ENCODE measurements at places on chromosomes 4 and X.

DNA sequence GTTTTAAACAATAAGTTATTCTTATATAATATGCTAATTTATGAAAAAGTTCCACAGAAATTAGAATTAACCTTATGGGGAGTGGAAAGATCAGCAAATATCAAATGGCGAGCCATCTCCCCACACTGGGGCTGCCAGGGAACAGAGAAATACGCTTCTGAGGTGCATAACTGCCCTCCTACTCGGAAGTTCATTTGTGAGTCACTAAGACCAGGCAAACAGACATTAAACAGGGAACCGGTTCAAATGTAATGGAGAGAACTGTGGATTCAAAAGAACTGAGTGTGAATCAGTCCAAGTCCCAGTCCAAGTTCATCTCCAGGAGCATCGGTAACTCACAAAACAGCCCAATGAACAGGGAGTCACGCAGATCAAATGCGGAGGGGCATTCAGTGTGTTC lies 11.4 kb upstream of the S100G start:
- no peak for DNase-seq

DNA sequence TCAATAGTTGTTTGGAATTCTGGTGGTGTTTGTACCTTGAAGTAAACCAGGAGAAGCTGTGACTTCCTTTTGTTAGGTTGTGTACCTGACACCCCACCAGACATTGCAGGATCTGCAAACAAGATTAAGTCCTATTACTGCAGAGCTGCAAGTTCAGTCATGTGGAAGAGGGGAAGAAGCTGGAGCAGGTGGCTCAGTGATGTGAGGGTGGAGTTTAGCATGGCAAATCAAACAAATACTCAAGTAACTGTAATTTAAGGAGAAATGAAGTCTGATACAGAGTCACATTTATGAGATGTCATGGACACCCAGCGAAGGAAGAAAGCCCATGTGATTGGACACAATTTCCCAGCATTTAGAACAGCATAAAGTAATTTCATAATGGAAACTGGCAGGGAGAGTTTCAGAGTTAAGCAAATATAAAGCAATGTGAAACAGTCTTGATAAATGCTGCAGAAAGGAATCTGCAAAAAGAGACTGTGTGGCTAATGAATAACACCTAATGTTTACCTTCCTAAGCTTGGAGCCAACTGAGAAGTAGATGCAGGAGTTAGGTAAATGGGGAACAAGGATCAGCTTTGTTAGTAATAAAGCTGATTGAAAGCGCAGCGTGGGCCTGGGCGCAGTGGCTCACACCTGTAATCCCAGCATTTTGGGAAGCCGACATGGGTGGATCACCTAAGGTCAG lies 249.1 kb downstream of the GBA3 start:
- DNase-seq: no peak

DNA sequence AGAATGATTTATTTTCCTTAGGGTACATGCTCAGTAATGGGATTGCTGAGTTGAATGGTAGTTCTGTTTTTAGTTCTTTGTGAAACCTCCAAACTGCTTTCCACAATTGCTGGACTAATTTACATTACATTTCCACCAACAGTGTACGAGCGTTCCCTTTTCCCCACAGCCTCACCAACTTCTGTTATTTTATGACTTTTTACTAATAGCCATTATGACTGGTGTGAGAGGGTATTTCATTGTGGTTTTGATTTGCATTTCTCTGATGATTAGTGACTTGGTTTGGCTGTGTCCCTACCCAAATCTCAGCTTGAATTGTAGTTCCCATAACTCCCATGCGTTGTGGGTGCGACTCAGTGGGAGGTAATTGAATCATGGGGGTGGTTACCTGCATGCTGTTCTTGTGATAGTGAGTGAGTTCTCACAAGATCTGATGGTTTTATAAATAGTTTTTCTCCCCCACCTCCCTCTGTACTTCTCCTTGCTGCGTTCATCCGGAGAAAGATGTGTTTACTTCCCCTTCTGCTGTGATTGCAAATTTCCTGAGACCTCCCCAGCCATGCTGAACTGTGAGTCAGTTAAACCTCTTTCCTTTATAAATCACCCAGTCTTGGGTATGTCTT lies 95.1 kb downstream of the GBA3 start:
- DNase-seq: no peak

- no peak for DNase-seq
Measured at GRCh38 chr4:15495621-15496020, 25.9 kb downstream of the CC2D2A start.

DNA sequence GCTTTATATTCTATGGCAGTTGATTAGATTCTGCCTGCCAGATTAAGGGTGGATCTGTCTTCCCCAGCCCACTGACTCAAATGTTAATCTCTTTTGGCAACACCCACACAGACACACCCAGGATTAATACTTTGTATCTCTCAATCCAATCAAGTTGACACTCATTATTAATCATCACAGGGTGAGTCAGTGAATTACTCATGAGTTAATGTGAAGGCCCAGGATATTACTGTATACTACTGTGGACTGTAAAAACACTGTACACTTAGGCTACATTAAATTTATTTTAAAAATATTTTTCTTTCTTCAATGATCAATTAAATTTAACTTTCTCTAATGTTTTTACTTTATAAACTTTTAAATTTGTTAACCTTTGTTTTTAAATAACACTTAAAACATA lies 87.7 kb downstream of the NAP1L3 start:
- DNase-seq: no peak

DNA sequence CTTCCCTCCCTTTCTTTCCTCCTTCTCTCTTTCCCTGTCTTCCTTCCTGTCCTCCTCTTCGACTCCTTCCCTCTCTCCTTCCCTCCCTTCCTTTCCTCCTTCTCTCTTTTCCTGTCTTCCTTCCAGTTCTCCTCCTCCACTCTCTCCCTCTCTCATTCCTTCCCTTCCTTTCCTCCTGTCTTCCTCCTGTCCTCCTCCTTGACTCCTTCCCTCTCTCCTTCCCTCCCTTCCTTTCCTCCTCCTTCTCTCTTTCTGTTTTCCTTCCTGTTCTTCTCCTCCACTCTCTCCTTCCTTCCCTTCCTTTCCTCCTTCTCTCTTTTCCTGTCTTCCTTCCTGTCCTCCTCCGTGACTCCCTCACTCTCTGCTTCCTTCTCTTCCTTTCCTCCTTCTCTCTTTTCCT lies 5.3 kb upstream of the PUDP start:
- DNase-seq: no peak

DNA sequence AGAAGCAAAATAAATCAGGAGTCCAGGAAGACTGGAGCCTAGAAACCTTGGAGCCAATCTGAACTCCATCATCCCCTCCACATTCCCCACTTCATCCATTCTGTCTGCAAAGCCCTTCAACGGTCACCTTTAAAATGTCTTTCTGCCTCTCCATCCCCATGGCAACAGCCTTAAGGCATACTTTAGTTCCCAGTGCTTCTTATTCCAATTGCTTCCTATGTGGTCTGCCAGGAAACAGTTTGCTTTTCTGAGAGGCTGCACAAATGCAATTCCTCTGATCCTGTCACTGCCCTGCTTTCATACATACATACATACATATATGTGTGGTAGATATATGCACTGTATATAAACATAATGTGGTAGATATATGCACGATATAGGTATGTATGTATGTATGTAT lies 786 bp upstream of the MAGEH1 start:
- no peak for DNase-seq

DNA sequence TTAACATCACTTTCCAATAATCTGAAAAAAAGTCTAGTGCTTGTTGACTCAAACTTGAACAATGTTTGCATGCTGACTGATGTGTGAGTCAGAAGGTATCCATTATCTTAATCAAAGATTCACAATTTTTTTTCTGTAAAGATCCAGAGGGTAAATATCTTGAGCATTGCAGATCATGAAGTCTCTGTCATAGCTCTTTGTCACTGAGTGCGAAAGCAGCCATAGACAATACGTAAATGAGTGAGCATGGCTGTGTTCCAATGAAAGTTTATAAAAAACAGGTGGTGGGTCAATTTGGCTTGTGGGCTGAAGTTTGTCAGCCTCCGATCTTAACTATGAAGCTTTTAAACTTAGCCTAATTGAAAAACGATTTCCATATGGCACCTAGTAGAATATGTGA lies 37.7 kb downstream of the NHS start:
- no peak for DNase-seq

DNA sequence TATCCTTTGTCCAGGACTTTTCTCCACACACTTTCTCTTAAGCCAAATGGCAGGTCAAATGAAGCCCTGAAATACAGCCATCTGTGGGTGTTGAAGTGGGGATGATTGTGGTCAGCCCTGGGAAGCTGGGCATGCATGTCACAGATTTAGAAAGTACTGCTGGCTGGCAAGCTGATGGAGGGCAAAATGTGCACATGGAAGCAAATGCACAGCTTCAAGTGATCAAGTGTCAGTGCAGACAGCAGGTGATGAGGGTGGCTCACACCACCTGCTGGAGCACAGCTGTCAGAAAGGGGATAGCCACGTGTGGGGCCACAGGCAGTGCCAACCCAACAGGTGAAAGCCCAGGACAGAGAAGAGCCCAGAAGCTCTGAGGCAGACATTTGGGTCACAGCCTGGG lies 40.3 kb upstream of the ATXN3L start:
- DNase-seq: no peak

GRCh38 chrX:1468250-1468772 lies 15.6 kb upstream of the ASMTL start:
- DNase-seq: peak; percentile 49

DNA sequence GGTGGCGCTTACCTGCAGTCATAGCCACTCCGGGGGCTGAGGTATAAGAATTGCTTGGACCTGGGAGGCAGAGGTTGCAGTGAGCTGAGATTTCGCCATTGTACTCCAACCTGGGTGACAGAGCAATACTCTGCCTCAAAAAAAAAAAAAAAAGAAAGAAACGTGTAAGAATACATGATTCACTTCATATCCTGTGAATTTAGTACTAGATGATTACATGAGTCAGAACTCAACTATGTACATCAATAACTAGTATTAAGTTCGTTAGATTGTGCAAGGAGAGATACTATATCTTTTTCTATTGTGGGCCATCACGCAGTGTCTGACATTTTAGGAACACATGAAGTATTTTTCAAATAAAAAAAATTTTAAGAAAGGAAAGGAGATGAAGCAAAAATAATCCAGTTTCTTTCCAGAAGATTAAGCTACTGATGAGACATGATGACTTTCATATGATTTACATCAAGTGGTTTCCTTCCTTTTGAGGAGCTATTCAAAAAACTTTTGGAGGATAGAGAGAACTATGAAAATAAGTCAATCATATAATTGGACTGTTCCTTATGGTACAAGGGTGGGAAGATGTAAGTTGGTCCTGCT lies 64.7 kb upstream of the EXOC1L start:
- no peak for DNase-seq

DNA sequence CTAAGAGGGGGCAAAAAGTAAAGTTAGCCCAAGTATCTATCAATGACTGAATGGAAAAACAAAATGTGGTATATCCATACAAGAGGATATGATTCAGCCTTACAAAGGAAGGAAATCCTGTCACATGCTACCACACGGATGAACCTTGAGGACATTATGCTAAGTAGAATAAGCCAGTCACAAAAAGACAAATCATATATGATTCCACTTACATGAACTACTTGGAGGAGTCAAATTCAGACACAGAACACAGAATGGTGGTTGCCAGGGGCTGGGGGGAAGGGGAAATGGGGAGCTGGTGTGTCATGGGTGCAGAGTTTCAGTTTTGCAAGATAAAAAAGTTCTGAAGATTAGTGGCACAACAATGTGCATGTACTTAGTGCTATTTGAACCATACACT lies 101.8 kb downstream of the SH3KBP1 start:
- no peak for DNase-seq

- no peak for DNase-seq
Measured at GRCh38 chr4:41327770-41328169, 71.0 kb downstream of the UCHL1 start.

- DNase-seq: no peak
Measured at GRCh38 chrX:119411959-119412358, 12.8 kb downstream of the SLC25A43 start.

DNA sequence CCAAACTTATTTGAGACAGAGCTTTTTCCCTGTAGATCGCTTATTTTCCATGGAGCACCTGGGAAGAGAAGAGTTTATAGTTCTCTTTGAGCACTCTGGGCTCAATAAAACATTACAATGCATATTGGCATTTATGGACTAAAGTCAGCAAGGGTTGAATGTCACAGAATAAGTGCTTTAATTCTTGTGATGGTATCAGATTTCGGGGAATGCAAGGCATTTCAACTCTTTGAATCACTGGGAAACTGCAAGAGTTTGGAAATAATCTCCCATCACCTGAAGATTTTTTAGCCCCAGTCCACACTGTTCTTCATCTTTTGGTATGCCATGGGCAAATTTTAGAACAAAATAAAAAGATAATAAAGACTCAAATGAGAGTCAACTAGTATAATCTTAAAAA lies 111.5 kb upstream of the WDFY3 start:
- DNase-seq: no peak

DNA sequence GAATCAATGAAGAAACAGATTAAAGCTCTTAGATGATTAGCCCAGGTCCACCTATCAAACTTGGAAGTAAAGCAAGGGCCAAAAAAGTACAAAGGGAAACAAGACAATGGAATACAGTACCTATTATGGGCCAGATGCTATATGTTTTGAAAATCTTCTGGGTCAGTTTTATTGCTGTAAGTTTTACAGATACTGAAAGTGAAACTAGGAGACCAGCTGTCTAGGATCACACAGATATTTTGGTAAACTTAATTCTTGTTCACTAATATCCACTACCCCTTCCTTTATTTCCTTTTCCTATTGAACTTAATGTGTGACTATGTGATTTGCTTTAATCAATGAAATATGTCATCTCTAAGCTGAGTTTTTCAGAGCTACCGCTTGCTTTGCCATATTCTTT lies 505.4 kb upstream of the PITX2 start:
- DNase-seq: no peak

GRCh38 chr4:100295792-100296191 lies 105.5 kb upstream of the DDIT4L start:
- DNase-seq: no peak
